CD8-positive, alpha-beta memory T cell (primary cell): ENCODE measurements at places on chromosomes 6 and 20. TPM values are rescaled to one million over a fixed set of nuclear protein-coding genes. Genes with fewer than 3 reads are reported as not detected.

Gene MCM8
- total RNA-seq: 31.9 TPM

Gene GABRR1
- not detected for total RNA-seq

Gene TCP11
- total RNA-seq: not detected

Gene LCA5
- total RNA-seq: 0.16 TPM

Gene CABLES2
- total RNA-seq: 9.2 TPM

Gene DUSP15
- total RNA-seq: not detected

Gene ATP9A
- 2.0 TPM for total RNA-seq

Gene CAPN11
- total RNA-seq: not detected

Gene FILIP1
- total RNA-seq: not detected

Gene GPX5
- total RNA-seq: not detected

Gene ULBP1
- 0.74 TPM for total RNA-seq

Gene CDC5L
- total RNA-seq: 27.4 TPM

Gene PERP
- 8.7 TPM for total RNA-seq

Gene TREM1
- total RNA-seq: not detected

Gene IL17A
- 0.51 TPM for total RNA-seq

Gene TUBB1
- not detected for total RNA-seq

Gene C6orf120
- total RNA-seq: 23.6 TPM

Gene SLC17A1
- total RNA-seq: not detected

Gene TAF8
- 42.6 TPM for total RNA-seq

Gene LY6G6F
- not detected for total RNA-seq

Gene CCM2L
- total RNA-seq: not detected

Gene RBCK1
- 90.5 TPM for total RNA-seq

Gene COL9A3
- total RNA-seq: not detected

Gene HTR1B
- not detected for total RNA-seq

Gene ADTRP
- total RNA-seq: 3.9 TPM

Gene FERMT1
- total RNA-seq: 0.22 TPM

Gene F13A1
- total RNA-seq: 0.42 TPM

Gene HAO1
- total RNA-seq: not detected

Gene DEFB132
- total RNA-seq: not detected

Gene SPDEF
- not detected for total RNA-seq

Gene MRPS10
- 51.3 TPM for total RNA-seq

Gene NKAPL
- 0.22 TPM for total RNA-seq

Gene SLC2A4RG
- total RNA-seq: 37.5 TPM
